ENCODE measurements at places on chromosomes 7 and 10.
A peak's percentile ranks its signal among the peaks of the same experiment; 100 is the strongest.

DNA sequence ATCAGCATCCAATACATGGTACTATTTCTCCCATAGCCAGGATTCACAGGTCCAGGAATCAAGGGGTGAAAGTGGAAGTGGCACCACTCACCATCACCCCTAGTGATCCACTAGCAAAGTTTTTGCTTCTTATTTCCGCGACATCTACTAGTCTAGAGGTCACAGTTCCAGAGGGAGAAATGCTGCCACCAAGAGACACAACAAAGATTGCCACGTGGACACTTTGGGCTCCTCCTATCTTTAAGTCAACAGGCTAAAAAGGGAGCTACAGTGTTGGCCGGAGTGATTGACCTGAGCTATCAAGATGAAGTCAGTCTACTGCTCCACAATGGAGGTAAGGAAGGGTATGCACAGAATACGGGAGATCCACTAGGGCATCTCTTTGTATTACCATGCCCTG, 178.2 kb downstream of the AKR1D1 start:
- no peak for DNase-seq

- no peak for DNase-seq
Measured at GRCh38 chr7:36029853-36030515, 123.1 kb upstream of the EEPD1 start.

GRCh38 chr10:29757551-29758297, 123.0 kb upstream of the SVIL start:
- DNase-seq, result no peak

DNA sequence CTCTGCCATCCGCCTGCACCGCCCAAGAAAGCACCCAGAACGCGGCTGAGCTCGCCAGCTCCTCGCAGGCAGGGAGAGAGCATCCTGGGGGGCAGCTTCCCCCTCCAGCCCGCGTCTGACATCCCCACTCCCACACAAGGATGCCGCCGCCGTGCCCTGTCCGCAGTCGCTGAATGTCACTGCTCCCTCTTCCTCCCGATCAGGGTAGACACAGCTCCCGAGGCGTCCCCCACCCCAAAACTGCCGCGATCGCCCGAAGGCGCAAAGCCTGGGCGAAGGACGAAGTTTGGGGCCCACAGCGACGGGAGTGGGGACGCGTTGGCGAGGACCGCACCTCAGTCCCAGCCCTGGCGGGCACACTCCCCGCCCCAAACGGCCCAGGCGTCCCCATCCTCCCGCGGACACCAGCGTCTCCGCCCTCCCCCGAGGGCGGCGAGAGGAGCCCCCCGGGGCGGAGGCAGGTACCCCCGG, 1.5 kb upstream of the KAT6B start:
- peak; percentile 18 for DNase-seq

GRCh38 chr10:130775311-130775710, 536.2 kb downstream of the TCERG1L start:
- DNase-seq, result no peak

GRCh38 chr10:121904888-121905287, 22.9 kb downstream of the ATE1 start:
- no peak for DNase-seq

DNA sequence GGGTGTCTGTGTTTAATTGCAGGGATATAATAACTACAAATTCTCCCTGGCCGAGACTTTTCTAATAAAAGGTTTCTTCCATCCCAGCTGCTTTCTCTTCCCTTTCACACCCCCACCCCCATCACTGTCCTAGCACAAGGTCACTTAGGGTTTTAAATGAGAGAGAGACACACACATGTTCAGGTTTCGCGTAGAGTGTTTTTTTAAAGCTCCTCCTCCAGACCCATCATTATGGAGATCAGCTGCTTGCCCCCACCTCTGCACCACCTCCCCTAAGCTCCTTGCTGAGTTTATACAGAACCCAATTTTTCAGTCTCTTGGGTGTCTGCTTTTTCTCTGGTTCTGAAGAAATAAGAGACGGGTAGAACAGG, 18.6 kb downstream of the LRMDA start:
- DNase-seq, result no peak

- DNase-seq, result no peak
Measured at GRCh38 chr7:108382932-108383331, 73.3 kb downstream of the NRCAM start.

- peak; percentile 46 for DNase-seq
Measured at GRCh38 chr7:105806592-105807447, 69.6 kb downstream of the ATXN7L1 start.

DNA sequence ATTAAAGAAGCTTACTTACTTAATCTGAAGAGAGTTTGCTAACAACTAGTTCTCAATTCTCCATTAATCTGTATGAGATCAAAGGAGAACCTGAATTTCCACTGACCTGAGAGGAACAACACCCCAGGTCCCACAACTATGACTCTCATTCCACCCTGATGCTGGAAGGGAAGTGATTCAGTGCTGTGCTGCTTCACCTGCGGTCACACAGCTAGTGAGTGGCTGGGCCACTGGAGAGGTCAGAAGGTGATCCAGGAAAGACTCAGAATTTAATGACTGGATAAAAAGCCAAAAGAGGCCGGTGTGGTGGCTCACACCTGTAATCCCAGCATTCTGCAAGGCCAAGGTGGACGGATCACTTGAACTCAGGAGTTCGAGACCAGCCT, 23.6 kb downstream of the SORBS1 start:
- DNase-seq, result no peak

DNA sequence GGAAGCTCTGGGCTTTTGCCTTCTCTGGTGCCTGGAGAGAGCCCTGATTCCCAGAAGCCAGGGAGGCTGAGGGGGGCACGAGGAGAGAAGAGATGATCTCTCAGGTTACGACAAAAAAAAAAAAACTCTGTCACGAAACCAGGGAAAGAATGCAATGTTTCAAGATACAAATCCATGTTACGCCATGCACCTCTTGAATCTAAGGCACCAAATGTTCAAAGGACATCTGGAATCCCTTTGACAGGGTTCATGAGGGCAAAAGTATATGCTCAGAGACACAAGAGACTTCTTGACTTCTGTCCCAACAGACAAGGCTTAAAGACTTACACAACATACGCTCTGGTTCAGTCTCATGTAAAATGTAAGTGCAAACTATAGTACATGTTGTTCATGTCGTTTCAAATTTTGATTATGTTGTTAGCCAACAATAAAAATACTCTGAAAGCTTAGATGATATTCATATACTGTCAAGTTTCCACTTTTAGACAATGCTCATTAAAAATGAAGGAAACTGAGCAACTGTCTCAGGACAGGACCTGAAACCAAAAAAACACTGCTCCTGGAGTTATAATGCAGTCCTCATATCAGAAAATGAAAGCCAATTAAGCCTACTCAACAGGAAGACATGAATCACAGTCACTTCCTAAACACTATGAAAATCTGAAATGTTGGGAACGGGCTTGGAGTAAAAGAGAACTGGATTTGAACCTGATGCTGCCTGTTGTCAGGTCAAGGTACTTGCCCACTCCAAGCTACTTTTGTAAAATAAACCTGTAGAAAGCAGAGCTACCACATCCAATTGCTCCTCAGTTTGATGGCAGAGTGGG, 72.3 kb downstream of the CHCHD3 start:
- DNase-seq, result no peak

GRCh38 chr7:112147793-112148361, 58.3 kb downstream of the DOCK4 start:
- DNase-seq, result no peak

- no peak for DNase-seq
Measured at GRCh38 chr7:14235056-14235455, 245.6 kb upstream of the ETV1 start.

- DNase-seq, result no peak
Measured at GRCh38 chr7:130334274-130334673, 10.3 kb upstream of the CPA5 start.

- DNase-seq, result no peak
Measured at GRCh38 chr10:4617589-4617988, 208.4 kb upstream of the AKR1E2 start.

DNA sequence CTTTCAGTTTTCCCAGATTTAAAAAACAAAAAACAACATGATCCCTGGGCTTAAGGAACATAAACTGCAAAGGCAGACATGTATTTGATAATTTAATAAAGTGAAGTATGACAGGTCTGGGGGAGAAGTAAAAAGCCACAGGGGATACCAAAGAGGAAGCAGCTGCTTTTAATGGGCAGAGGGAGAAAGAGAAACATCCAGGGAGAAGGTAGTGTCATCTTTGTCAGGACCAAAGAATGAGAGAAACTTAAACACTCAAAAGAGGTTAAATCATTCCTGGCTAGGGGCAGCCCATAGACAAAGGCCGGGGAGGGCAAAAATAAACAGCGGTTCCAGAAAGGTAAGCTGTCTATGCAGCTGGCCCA, 94.5 kb downstream of the GRB10 start:
- no peak for DNase-seq

DNA sequence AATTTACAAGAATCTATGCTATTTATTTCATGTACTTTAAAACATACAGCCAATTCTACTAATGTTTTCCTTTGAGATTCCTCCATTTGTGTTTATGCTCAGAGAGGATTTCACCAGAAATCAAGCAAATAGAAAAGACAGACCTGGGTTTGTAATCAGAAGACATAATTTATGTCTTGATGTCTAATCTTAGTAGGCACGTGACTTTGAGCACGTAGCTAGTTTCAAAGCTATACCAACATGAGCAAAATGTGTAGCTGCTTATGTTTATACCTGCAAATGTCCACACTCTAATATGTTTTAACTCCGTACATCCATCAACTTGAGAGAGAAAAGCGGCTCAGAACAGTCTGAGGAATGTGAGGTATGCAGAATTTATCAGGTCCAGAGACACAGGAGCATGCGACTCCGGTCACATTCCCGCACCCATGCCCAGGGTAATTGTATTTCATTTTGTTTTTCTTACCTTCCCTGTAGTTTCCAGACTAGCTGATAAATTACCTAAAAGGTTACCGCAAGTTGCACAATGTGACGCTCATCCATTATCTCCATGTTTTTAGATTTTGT, 40.0 kb downstream of the SVOPL start:
- no peak for DNase-seq

DNA sequence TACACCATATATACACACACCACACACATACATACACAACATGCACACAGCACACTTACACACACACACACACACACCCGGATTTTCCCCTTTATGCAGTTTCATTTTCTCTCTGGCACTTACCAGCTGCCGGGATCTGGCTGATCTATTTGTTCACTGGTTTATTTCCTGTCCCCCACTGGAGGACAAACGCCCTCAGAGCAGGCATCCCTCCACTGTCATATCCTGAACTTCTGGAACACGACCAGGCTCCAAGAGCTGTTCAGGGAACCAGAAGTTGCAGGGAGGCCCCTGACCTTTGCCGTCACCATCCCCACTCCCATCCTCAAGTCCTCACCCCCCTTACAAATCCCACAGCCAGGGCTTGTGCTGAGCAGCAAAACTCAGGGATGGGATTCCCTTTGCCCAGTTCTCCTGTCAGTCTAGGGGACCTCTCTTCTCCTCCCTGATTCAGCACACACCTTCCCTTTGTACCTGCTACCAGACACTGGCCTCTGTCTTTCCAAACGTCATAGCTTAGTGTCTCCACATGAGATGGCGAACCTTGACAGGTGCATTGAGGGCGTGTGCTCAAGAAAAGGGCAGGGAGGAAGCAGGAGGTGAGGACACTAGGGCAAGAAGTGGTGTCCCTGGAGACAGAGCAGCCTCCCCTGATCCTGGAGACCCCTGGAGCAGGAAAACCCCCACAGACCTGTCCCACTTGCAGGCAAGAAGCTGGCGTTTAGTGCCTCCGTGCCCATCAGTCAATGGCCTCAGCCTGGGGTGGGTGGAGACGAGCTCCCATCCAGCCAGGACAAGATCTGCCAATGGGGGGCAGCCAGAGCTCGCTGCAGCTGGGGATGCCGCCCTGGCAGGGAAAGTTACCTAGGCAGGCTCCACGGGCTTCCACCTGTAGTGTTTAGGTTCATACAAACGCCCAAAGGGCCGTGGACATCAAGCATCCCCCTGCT, 12.7 kb upstream of the DOCK1 start:
- no peak for DNase-seq

DNA sequence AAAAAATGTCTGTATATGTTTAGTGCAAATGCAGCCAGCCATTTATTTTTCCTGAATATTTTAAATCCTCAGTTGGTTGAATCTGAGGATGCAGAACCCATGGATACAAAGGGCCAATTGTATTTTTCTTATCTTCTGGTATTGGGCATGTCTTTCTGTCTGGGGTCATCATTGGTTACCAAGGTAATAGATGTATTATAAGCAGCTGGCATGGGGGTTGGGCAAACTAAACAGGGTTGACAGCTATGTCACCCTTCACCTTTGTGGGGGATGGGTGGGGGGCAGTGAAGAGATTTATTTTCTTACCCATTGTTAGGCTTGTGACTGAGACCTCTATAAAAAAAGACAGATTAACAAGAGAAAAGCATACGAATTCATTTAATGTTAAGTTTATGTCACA, 38.8 kb downstream of the CDHR3 start:
- no peak for DNase-seq

All from stimulated activated CD8-positive, alpha-beta memory T cell treated with anti-CD3 and anti-CD28 coated beads, Interleukin-2, amount 100 ng/mL, for 48 hours (primary cell).